ENCODE measurements at places on chromosomes 3 and 15. TPM values are rescaled to one million over a fixed set of nuclear protein-coding genes. Genes with fewer than 3 reads are reported as not detected.

PRTG gene
- 0.78 TPM for total RNA-seq

EPB42 gene
- total RNA-seq, result 0.23 TPM

AHSG gene
- not detected for total RNA-seq

DIS3L gene
- total RNA-seq, result 21.2 TPM

ZSCAN2 gene
- total RNA-seq, result 6.5 TPM

BOC gene
- 7.6 TPM for total RNA-seq

MYLK gene
- total RNA-seq, result 500 TPM

MGLL gene
- 77.0 TPM for total RNA-seq

ZNF385D gene
- total RNA-seq, result 1.2 TPM

AMT gene
- total RNA-seq, result 0.52 TPM

SMCO1 gene
- not detected for total RNA-seq

ZBED2 gene
- total RNA-seq, result not detected

ZNF662 gene
- 2.3 TPM for total RNA-seq

TEX55 gene
- not detected for total RNA-seq

CCR4 gene
- under 0.01 TPM for total RNA-seq

SLC12A1 gene
- total RNA-seq, result not detected

EOGT gene
- 31.1 TPM for total RNA-seq

ACKR2 gene
- 0.40 TPM for total RNA-seq

CPNE4 gene
- not detected for total RNA-seq

CLDND1 gene
- total RNA-seq, result 112 TPM

PDCD10 gene
- total RNA-seq, result 53.9 TPM

P2RY1 gene
- total RNA-seq, result 0.59 TPM

TUSC7 gene
- total RNA-seq, result not detected

ALG1L2 gene
- total RNA-seq, result not detected

DBR1 gene
- total RNA-seq, result 10.0 TPM

LRRC31 gene
- total RNA-seq, result not detected

PLSCR2 gene
- total RNA-seq, result not detected

IL12A gene
- total RNA-seq, result 3.7 TPM

POTEB2 gene
- not detected for total RNA-seq

DUOXA1 gene
- 0.07 TPM for total RNA-seq

GAP43 gene
- total RNA-seq, result 6.1 TPM

PHLDB2 gene
- total RNA-seq, result 101 TPM

CGNL1 gene
- 5.3 TPM for total RNA-seq

HRG gene
- not detected for total RNA-seq

DOCK3 gene
- total RNA-seq, result 0.30 TPM

SPG21 gene
- 87.0 TPM for total RNA-seq

CPNE9 gene
- not detected for total RNA-seq

FBLN2 gene
- total RNA-seq, result 133 TPM

SEMA3G gene
- total RNA-seq, result 0.13 TPM

ABHD6 gene
- total RNA-seq, result 13.8 TPM

ZXDC gene
- total RNA-seq, result 26.0 TPM

ANKUB1 gene
- total RNA-seq, result not detected

KBTBD13 gene
- total RNA-seq, result not detected

CLEC3B gene
- total RNA-seq, result 29.6 TPM

IGSF10 gene
- total RNA-seq, result 2.4 TPM

GPR62 gene
- total RNA-seq, result 0.07 TPM

NUDT16 gene
- total RNA-seq, result 14.0 TPM

CLSTN2 gene
- 1.6 TPM for total RNA-seq

CKMT1A gene
- not detected for total RNA-seq

SCAANT1 gene
- not detected for total RNA-seq

FBXW12 gene
- not detected for total RNA-seq
